ENCODE measurements at places on chromosomes 6 and 20.

DNA sequence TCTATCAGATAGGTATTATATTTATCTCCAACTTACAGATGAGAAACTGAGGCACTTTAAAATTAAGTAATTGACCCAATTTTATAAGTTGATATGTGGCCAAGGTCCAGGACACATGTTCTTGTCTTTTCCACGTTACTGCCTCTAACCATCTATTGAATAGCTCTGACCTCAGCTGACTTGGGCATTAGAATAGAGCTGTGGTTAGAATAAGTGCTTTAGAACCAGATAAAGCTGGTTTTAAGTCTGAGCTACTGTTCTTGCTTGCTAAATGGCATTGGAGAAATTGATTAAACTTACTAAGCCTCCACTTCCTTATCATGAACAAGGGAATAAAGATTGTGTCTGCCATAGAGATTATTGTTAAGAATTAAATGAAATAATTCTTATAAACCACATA, 147.8 kb upstream of the DTNBP1 start:
- no peak for DNase-seq

- DNase-seq = no peak
Observed at GRCh38 chr6:33297406-33297955, 1.3 kb downstream of the RGL2 start.

- no peak for DNase-seq
Observed at GRCh38 chr6:34514593-34515472, 41.3 kb downstream of the SPDEF start.

GRCh38 chr6:11236076-11236750, 3.7 kb upstream of the NEDD9 start:
- DNase-seq = peak; percentile 39

DNA sequence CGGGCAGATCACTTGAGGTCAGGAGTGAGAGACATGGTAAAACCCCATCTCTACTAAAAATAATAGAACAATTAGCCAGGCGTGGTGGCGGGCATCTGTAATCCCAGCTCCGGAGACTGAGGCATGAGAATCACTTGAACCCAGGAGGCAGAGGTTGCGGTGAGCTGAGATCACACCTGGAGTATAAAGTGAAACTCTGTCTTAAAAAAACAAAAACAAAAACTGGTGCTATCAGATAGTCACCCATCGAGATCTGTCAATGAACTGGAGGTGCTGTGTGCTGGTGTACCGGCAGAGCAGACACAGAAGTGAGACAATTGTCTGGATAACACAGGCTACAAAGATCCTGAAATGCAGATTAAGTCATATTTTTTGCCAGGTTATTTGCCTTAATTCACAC, 24.7 kb downstream of the CTCFL start:
- no peak for DNase-seq

- DNase-seq = no peak
Observed at GRCh38 chr20:16952965-16953364, 204.8 kb downstream of the OTOR start.

GRCh38 chr6:67593247-67593646, 1041.8 kb upstream of the ADGRB3 start:
- DNase-seq = no peak

DNA sequence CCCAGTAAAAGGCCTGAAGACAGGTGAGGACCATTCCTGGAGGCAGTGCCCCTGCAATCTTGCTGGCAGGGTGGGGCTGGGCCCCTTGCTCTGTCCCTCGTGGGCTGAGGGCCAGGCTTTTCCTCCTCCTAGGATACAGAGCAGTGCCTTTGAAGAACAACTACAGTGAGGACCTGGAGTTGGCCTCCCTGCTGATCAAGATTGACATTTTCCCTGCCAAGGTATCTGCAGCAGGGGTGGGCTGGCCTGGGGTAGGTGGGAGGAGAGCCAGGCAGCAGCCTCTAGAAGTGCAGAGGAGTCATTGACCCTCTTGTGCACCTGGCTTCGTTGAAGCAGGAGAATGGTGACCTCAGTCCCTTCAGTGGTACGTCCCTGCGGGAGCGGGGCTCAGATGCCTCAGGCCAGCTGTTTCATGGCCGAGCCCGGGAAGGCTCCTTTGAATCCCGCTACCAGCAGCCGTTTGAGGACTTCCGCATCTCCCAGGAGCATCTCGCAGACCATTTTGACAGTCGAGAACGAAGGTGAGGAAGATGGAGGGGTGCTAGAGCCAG, 36.5 kb downstream of the PLCG1 start:
- no peak for DNase-seq

DNA sequence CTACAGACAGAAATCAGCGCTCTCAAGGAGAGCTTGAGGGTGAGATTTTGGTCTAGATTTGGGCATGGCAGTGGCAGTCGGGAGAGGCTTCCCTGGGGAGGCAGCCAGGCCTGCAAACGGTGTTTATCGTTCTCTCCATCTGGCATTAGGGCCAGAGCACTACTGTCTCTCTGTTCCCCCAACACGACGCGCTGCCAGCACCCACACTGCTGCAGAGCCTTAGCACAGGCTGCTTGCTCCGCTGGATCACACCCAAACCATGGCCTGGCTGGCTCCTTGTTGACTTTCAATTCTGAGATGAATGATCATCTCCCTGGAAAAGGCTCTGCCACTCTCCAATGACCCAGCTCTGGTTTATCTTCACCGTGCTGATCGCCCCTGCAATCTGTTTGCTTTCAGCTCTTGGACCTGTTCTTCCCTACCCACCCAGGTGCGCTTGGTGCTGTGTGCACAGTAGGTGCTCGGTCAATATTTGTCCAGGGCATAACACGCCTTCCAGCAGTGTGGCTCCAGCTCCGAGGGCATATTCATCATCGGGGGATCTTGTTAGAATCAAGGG, 106.1 kb downstream of the TFAP2C start:
- DNase-seq = no peak

DNA sequence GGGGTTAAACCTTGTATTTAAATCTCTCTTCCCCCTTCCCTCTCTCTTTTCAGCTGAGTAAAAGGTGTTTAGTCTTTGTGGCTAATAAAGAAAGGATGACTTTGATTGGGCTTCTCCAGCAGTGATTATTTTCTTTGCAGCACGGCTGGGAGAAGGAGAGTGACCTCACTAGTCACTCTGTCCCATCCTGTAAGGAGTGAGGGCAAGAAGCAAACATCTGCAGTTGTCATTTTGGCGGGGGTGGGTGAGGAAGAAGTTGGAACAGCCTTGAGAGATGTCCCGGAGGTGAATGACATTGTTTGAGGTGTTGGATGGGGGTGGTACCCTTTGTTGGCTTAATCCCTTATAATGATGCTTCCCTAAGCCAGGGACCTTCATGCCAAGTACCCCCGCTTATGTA, 223.6 kb downstream of the EYA2 start:
- no peak for DNase-seq

DNA sequence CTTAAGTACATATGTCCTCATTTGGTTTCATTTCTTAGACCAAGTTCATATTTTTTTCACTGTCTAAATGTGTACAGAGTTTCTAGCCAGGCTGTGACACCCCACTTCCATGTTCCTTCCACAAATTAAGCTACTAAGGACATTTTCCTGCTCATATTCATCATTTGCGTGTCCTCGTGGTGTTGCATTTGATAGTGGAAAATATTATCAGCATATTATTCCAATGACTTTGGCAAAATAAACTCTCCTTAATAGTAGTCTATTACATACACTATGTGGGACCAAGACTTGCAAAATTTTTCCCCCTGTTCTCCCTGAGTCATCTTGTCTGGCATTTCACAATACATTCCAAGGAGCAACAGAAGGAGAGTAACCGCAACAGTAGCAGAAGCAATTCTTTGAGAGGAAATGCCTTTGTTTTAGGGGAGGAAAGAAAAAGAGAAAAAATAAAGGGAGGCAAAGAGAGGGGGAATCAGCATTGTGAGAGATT, 599.2 kb downstream of the COL12A1 start:
- no peak for DNase-seq

GRCh38 chr6:57312004-57312345, 5.5 kb upstream of the PRIM2 start:
- DNase-seq = no peak

DNA sequence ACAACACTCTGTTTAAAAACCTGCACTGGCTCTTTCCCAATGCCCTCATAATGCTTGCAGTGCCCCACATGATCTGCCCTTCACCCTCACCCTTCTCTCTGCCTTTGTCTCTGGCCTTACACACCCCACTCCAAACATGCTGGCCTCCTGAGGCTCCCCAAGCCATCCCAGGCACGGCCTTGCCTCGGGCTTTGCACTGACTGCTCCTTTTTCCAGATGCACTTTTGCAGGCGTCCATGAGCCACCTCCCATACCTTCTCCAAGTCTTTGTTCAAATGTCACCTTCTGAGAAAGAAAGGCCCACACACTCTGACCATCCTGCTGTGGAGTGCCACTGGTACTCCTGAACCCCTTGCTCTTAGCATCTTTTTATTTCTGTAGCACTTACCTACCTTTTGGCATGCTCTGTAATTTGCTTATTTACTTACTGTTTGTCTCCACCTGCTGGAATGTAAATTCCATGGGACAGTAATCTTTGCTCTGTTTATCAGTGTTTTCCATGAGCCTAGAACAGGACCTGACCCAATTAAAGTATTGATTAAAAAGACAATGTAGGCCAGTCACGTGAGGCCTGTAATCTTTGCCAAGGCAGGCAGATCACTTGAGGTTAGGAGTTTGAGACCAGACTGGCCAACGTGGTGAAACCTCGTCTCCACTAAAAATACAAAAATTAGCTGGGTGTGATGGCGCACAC, 30.7 kb downstream of the GFRA4 start:
- no peak for DNase-seq

DNA sequence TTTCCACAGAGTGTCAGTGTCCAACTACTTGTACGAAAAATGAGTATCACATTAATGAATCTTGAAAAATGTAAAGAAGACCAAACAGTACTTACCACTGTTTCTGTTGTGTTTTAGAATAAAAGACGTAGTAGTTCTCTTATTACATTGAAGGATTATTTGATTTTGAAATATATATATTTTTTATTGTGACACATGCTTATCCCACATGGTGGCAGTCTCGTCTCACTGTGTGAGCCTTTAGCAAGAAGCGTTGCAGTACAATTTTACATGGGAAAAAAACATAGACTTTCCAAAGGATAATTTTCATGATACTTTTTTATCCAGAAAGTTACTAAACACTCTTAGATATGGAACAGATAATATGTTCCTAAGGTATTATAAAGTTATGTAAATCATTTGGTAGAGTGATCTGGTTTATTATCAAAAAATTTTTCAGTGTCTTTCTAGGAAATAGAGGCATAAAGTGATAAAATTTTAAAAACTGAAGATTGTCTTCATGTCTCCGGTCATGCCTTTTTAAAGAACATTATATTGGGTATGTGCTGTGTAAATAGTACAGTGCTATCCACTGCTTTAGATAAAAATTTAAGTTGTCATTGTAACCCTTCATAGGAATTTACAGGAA, 117.5 kb upstream of the SAMD5 start:
- DNase-seq = no peak

- no peak for DNase-seq
Observed at GRCh38 chr6:42624601-42625000, 60.8 kb downstream of the UBR2 start.

DNA sequence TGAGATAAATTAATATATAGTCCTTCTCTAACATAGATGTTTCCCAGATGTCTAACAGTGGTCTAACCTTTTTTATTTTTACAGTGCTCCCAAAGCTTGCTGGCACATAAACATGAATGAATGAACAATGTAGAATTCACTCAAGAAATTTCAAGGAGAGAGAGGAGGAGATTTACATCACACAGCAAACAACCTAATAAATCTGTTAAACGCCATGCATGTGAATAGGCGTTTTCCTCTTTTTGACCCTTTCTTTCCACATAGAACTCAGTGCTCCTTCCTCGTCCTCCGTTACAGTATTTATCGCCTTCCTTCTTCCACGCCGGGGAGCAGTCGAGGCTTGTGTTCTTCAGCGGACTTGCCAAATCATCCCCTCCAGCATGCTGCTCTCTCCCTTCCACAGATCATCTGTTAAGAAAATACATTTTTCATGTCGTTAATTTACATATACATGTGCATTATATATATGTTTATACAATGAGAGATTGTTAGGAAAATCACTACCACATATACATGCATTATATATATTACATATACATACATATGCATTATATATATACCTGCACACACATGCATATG, 93.0 kb downstream of the SLC35B3 start:
- DNase-seq = no peak

DNA sequence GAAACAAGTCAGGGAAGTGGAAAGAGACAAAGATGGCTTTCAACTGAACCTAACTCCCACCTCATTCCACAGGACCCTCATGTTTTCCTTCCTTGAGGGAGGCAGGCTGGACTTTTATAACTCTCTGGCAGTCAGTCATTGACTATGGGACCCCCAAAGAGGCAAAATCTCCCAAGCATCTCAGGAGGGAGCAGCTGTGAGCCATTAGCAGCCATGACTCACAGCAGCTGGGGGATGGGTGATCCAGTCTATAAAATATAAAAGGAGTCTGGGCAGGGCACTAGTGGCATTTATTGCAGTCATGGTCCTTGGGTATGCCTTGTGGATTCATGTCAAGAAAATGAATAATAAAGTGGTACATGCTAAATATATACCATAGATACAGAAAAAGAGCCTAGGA, 387.0 kb upstream of the CHD6 start:
- DNase-seq = no peak

DNA sequence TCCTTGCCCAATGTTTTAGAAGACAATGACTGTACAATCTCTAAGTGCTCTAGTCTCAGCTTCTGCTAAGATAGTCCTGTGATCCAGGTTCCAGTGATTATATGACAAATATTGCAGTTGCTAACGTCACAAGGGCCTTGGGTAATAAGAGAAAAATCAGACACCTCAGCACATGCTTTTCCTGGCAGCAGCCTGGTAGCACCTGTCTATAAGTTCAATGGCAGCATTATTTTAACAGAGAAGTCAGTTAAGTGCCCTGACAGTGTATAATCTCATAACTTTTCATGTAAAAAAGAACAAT, 121.3 kb upstream of the BCLAF1 start:
- no peak for DNase-seq

- no peak for DNase-seq
Observed at GRCh38 chr6:524803-525202, 132.1 kb downstream of the HUS1B start.

GRCh38 chr6:35429463-35429862, 22.7 kb upstream of the FANCE start:
- DNase-seq = no peak

GRCh38 chr6:6711031-6711785, 122.7 kb downstream of the LY86 start:
- no peak for DNase-seq

DNA sequence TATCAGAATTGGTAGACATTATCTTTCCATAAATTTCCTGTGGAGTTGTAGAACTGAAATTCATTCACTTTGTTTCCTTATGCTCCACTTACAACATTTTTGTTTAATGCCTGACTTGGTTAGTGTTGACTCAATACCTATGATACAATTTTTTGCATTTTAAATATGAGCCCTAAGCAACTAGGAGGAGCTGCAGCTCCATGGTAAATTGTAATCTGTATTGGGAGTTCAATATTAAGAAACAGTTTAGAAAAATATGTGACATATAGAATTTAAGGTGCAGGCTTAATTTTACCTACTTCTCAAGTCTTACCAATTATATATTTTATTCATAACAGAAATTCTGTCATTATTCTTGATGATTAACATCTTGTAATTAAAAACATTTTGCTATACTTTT, 868.3 kb downstream of the EYS start:
- DNase-seq = no peak
